ENCODE measurements at places on chromosomes 12 and 14. TPM values are rescaled to one million over a fixed set of nuclear protein-coding genes. Genes with fewer than 3 reads are reported as not detected.

- no peak for DNase-seq
Measured at GRCh38 chr12:54725233-54725843, 77.2 kb upstream of the DCD start.

DNA sequence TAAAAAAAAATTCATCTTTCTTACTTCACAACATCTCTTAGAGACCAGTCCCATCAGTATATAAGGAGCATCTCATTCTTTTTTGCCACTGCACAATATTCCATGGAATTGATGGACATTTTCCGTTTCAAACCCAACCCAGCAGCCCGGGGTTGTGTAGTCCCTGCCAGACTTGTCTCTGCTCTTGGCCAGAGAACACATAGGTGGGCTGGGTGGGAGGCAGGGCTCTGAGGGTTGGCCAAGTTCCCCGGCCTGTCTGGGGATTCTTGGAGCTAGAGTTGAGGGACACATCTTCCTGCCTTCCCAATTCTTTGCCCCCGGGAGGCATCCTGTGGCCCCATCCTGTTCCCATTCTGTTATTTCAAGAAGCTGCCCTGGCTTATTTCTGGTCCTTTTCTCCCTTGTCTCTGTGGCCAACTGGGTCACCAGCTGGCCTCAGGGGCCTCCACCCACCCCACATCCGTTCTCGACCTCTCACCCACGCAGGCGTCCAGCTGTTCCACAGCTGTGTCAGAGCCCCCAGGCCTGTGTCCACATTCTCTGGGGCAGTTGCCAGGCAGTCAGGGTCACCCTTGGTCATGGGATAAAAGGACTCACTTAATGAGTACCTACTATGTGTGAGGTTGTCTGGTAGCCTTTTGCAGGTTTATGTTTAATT is 52.0 kb upstream of the CCDC63 start:
- DNase-seq = no peak

DNA sequence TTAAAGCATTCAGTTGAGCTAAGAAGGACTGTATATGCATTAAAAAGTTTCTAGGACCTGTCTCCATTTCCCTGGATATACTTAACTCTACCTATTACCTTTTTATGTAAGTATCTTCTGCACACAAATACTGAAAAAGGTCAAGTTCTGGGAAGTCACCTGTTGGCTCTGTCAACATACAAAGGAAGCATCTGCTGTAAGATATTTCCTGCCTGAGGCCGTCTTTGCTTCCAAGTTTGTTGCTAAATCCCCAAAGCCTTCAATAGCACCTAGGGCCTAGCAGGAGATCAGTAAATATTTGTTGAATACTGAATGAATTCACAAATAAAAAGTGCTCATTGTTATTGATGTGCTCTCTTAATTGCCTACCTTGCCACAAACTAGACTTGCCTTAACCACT is 188.4 kb downstream of the DUSP6 start:
- no peak for DNase-seq

GRCh38 chr12:65324551-65324950 is 46.1 kb downstream of the MSRB3 start:
- DNase-seq = no peak

DNA sequence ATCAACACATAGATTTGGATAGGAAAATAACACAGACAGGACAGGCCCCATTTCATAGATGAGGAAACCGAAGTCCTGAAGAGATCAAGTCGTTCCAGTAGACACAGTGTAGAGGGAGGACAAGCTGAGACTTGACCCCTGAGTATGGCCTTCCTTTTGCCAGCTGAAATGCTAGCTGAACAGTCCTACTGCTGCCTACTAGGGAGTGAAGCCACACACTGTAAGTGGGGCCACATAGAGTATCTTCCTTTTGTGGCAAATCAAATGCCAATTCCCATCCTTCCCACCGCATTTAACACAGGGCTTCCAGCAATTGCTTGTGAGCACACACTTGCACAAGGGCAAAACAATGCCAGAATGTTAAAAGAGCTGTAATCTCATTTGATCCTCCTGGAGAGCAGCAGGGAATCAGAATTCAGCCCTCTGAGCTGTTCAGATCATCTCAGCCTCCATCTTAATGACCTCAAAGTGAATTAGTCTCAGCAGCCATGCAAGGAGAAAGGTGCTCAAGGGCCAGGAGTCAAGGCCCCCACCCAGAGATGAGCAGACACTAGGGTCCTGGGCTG is 380.5 kb downstream of the EMP1 start:
- no peak for DNase-seq

GRCh38 chr12:66288121-66288520 is 14.2 kb upstream of the HELB start:
- no peak for DNase-seq

DNA sequence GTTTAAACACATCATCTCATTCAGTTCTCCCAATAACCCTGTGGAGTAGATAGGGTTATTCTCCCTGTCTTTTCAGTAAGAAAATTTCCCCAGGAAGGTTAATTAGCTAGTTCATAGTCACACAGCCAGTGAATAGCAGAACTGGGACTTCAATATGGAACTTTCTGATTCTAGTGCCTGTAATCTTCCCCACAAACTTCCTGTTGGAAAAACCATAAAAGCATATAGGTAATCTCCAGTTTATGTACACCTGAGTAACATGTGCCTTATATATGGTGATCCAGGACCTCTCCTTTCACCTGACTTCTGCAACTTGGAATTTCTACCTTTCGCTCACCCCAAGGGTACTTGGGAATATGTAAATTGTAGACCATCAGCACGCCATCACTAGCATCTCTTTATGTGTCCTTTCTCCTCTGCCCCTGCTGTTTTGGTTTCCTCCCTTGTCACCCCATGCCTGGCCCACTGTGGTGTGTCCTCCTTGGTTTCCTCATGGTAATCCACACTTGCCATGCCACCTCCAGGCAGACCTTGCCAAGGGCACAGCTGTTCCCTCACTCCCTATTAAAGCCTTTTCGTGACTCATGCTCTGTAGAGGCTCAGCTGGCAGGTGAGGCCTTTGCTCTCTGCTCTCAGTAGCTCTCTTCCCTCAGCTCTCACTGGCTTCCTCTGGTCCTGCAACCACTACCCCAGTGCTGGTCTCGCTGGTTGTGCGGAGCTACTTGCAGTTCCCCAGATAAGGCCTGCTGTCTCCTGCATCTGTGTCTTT is 16.7 kb downstream of the TBC1D30 start:
- no peak for DNase-seq

GRCh38 chr12:120283318-120283717 is 8.4 kb downstream of the RNU4-2 start:
- no peak for DNase-seq

- DNase-seq = no peak
Measured at GRCh38 chr14:78848234-78848820, 678.2 kb downstream of the NRXN3 start.

DNA sequence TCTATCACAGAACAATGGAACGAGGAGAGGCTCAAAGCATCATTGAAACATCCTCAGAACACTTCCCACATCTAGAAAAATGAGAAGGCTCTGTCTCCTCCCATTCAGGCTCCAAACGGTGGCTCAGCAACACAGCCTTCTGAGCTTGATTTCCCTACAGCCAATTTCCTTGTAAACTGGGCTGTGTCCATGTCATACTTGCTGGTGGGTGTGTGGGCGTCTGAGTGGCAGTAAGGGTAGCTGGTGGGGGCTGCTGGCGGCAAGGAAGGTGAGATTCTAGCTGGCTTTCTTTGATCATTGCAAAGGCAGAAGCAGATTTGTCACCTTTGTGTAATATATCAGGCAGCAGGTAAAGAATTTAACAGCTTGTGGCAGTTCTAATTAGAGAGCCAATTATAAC is 163.7 kb downstream of the CALM1 start:
- no peak for DNase-seq

DNA sequence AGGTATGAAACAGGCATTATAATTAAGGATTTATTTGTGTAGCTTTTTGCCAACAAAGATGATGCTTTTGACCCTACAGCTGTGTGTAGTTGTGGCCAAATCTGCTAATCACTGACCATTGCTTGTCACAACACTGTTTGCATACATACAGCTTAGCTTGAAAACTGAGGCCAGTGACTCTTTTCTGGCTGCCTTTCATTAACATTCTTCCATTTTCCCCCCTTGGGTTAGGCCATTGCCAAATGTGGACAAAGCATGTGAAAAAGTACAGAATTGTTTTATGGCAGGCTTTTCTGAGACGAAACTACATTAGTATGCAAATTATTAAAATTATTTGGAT is 263.3 kb downstream of the SLC16A7 start:
- DNase-seq = no peak

DNA sequence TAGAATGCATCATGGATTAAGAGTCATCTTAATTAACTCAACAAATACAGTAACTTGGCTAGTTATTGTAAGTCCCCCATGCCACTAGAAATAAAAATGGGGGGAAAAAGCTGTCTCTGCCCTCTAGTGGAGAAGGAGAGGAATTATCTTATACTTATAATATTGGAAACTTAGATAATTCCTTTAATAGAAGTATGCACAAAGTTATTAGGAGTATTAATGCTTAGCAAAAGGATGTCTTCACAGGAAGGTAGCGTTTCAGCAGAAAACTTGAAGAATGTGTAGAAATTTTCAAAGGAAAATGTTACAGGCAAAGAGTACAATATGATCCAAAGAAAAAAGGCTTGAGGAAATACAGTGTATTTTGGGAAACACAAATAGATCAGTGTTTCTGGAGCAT is 19.8 kb downstream of the OR5AU1 start:
- DNase-seq = no peak

- no peak for DNase-seq
Measured at GRCh38 chr12:92445253-92446082, 257.3 kb upstream of the PLEKHG7 start.

GRCh38 chr12:66050610-66051009 is 79.9 kb downstream of the LLPH start:
- no peak for DNase-seq

DNA sequence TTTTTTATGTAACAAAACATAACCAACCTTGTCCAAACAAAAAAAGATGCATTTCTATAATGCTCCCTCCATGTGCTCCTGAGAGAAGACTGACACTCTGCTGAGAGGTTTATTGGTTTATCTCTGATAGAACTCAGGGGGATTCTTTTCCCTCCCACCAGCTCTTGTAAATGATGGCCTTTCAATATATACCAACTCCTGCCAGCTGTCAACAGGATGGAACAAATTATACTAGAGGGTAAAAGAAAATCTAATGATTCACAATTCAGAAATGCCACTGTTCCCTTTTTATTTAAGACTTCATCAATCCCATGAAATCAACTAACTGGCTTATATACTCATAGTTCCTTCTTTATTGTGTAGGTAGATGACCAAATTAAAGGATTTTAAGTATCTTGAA is 25.4 kb downstream of the PSMC1 start:
- DNase-seq = no peak

DNA sequence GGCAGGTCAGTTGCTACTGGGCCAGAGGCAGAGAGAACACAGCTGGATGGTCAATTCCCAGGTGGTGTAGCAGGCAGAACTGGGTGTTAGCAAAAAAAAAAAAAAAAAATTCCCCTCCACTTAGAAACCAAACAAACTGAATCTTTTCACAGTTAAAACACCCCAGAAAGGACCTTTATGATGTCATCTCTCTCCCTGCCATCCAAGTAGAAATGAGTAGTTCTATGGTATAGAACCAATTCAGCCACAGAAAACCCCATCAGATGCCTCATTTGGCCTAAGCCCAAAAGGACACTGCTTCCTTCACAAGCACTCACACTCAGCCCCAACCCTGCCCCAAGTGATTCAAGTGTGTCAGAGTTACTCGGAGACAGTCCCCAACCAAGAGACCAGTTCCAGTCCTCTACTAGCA is 230.8 kb downstream of the DPF3 start:
- no peak for DNase-seq

DNA sequence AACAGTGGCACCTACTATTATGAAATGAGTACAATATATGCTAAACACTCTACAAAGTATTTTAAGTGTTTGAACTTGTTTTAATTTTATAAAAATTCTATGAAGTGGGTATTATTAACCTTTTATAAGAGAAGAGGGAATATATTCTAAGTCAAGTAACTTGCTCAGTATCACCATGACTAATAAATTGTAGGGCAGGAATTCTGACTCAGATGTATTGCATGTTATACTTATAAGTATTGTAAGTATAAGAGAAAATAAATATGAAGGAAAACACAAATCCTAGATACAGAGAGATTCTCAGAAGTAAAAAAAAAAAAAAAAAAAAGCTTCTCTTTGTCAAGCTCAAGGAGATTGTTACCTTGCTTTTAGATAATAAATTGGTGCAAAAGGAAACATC is 893.2 kb downstream of the SLC16A7 start:
- no peak for DNase-seq

Gene TEX52
- polyA plus RNA-seq = 2.3 TPM

Gene PLEKHH1
- 15.2 TPM for polyA plus RNA-seq

Gene BEGAIN
- 2.1 TPM for polyA plus RNA-seq

Gene NGB
- not detected for polyA plus RNA-seq

Gene KLRG1
- polyA plus RNA-seq = 1.9 TPM

All from left lung (tissue), 14 donors.